ENCODE measurements at places on chromosomes 5 and 9.

DNA sequence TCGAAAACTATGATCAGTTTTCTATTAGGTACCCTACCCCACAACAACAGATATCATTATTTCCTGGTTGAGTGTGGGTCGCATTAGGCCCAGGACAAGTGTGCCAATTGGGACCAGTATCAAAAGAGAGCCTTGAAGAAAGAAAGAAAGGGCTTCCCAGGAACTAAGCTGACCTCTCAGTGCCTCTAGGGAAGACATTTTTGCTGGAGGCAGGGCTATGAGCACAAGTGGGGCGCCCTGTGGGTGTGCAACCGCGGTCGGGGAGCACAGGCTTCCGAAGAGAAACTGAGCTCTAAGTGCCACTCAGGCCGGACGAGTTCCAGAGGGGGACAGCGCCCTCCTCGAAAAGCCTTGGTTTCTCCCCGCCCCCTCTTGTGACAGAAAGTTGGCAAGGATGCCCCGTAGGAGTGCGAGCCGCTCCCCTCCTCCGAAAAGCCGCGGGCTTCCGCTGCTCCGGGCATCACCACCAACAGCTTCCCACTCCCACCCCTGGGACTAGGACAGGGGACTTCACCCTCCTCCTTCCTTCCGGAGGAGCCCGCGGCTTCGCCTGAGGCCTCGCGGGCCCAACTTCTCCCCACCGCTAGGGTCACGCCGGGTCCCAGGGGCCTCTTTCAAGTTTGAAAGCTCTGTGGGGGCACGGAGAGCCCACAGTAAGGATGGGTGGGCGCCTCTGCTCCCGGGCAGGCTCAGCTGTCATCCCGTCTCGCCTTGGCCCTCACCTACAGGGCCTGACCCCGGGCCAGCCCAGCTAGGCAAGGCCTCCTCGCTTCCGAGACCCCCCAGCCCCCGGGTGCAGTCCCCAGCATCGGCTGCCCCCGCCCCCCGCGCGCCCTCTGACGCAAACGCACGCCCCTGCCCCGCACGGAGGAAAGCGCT, 2.0 kb downstream of the NR2F1-AS1 start:
- DNase-seq, result no peak

- no peak for DNase-seq
These were observed 25.6 kb downstream of the STC2 start for GRCh38 chr5:173302546-173303155.

DNA sequence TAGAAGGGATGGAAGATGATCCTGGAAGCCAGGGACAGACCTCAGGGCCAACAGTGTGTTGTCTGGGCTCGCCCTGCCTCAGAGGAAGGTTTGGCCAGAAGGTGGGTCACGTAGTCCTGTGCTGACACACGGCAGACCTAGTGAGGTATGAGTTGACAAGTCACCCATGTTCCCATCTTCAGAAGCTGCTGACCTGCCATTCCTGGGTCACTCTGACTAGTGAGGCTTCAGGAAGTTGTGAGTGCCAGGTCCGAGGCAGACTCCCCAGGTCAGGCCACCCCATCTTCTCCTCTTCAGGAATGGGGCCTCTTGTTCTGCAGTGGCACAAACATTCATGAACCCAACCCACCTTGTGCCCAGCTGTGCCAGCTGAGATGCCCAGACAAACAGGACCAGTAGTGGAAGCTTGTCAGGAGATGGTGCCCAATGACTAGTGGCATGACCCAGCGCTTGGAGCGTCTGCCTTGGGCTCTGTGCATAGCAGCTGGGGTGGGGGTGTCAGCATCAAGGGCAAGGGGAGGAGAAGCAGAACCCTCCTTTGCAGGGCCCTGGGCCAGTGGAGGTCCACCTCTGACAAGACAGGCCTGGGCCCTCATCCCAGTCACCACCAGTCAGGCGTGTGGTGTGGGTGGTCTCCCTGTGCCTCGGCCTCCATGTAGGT, 16.8 kb upstream of the ANGPTL2 start:
- no peak for DNase-seq

DNA sequence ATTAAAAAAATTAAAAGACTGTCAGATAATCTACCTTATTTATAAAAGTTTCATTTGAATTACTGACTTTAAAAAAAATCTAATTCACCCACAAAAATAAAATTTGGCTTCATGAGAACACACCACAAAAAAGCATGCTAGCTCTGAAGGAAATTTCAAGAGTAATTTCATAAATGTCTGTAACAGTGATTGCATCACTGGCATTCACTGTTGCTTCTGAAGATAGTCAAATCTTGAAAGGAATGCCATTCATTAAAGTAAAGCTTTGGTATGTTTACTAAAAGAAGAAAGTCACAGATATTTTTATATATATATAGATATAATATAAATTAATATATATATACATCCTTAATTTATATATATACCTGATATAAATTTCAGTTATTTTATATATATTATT, 43.4 kb downstream of the NADK2 start:
- no peak for DNase-seq

All from stimulated activated CD4-positive, alpha-beta T cell treated with anti-CD3 and anti-CD28 coated beads, Interleukin-1b, Interleukin-23, amount 100 ng/mL, for 1 hour (primary cell).